Stimulated activated CD4-positive, alpha-beta T cell treated with anti-CD3 and anti-CD28 coated beads, Interleukin-1b, Interleukin-23, amount 100 ng/mL, for 1 hour (primary cell): ENCODE measurements at places on chromosomes 6 and 20.

DNA sequence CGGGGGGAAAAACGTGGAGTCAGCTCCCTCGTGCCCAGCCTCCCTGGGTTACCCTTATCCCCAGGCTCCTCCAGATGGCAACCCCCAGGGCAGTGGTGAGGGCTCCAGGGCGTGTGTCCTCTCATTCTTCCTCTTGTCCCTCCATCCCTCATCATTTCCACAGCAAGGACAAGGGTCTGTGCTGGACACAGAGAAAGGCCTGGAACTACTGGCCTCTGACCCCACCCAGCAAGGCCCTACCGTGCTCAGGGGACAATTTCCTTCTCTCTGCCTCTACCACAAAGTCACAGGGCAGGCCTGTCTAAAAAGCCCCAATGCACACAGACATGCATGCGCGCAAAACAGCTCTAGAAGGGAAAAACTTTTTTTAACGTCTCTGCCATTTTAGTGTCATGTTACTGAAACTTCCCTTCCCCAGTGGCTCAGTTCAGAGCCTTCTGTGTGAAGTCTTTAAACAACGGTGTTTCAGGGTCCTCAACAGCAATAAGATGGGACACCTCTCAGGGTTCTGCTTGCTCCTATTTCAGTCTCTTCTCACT lies 1.1 kb upstream of the SLC35B2 start:
- no peak for DNase-seq

DNA sequence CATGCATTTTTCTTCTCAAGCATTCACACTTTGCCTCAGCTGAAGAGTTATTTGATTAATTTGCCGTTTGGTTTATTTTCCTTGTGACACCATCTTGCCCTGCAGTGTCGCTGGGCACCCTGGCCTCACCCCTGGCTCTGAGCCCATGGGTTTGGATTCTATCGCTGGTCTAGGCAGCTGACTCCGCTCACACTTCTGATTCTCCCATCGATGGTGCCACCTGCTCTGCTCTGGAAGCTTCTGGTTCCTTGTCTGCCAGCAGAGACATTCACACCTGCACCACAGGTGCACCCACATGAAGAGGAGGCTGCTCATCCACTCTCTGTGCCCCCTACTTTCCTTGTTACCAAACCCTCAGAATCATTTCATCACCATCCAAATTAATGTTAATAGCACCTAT lies 291.6 kb upstream of the CDH4 start:
- DNase-seq: no peak

- DNase-seq: no peak
Measured at GRCh38 chr6:144804246-144804790, 519.2 kb downstream of the UTRN start.

- no peak for DNase-seq
Measured at GRCh38 chr6:161637658-161638057, 363.8 kb upstream of the AGPAT4 start.

- DNase-seq: no peak
Measured at GRCh38 chr20:52683761-52684160, 288.4 kb upstream of the TSHZ2 start.

GRCh38 chr6:135798751-135799515 lies 52.6 kb upstream of the PDE7B start:
- DNase-seq: no peak

- DNase-seq: no peak
Measured at GRCh38 chr6:147156218-147156617, 48.0 kb upstream of the STXBP5 start.

DNA sequence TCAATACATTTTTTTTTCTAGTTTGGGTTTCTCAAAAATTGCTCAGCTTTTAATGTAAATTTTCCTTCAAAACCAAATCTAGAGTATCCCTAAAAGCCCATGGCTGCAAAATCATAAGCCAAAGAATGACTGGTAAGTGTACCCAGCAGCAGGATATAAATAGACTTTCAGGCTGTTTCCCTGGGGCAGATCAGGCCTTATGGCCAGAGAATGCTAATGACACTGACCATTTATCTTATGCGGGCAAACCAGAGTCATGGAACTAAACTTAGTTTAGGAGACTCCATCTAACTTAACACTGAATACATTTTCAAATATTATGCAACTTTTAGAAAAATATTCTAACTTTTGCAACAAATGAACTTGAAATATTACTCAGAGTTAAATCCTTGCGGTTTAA lies 7.4 kb downstream of the OSER1 start:
- DNase-seq: no peak

DNA sequence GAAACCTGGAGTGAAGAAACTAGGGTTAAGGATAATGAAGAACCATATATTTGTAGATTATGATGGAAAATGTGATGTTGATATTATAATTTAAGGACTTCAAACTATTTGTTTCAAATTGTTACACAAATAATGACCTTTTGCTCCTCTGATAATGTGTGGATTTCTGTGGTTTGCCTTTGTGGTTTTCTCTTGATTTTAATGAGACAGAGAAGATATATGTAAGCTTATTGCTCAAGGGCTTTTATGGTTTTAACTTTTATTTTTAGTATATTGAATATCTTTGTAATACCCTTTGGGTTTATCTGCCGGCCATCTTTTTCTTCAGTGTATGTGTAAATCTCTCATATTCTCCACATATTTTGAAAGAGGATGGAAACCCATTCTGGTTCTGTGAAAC lies 362.3 kb downstream of the RIMS1 start:
- DNase-seq: no peak

DNA sequence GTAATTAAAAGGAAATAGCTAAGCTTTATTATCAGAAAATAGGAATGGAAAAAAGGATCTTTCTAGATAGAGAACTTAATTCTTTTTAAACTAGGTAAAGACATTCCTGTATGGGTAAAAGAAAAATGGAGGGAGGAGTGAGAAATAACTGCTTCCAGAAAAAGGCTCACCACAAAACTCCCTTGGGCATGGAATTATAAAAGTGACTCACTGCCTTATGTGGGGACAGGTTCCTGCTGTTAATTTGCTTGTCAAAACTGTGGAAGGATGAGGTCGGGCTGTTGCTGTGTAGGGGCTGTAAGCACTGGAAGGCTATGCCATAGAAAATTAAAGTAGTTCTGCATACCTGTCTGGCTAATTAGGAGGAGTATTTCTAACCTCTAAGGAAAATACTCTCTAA lies 158.7 kb downstream of the UBE3D start:
- no peak for DNase-seq

DNA sequence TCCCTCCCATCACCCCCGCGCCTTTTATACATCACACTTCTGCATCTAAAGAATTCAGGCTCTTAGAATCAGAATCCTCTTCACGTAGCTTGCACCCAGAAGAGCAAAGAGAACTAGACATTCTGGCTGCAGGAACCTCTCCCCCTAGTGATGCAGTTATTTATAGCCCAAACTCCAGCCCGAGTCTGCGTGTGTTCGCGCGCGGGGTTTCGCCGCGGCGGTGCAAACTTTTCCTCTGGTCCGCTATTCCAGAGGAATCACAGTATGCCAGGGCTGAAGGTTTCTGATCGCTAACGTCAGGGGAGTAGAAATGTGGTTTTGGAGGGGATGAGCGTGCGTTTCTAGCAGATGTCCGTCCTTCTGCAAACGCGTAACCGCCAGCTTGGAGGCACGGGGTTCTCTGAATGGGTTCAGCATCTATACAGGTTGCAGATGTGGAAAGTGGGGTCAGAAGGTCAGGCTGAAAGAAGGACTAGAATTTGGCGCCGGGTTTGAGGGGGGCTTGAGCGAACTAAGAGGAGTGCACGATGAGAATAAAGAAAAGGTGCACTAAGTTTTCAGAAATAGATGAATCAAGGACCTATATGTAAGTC lies 1.8 kb downstream of the EPHA7 start:
- no peak for DNase-seq

DNA sequence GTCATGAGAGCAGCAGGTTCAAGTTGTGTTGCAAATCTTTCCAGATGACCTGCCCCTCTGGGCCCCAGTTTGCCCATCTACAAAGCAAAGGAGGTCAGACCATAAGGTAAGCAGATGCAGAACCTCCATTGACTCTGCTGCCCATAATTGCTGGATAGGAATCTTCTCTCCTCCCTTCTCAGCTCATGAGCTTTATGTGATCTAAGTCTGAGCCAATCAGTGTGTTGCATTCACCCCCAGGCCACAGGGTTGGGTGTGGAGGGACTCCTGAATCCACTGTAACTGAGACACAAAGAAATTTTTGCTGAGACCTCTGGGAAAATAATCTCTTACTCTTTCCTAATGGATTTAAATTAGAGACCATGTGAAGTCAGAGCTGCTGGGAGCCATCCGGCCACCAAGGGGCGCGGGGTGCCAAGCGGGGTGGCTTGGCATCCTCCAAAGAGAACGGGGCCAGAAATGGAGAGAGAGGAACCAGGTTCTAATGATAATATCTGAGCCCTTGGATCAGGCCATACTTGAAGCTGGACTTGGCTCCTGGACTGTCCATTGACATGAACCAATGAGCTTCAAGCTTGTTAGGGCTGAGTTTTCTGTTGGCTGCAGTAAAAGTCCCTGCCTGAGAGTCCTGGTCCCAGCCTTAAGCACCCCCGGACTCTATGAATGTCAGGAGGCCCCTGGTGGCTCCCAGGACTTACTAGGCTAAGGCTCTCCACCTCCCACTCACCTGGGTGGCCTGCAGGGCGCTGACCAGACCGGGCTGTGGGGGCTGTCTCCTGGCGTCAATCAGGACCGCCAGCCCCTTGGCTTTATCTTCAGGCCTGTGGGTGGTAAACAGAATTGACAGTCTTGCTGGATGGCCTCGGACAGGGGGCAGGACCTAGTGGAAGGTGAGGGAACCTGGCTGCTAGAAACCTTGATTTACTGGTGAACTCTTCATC lies 32.8 kb downstream of the KIAA1755 start:
- DNase-seq: no peak

GRCh38 chr6:140874066-140874465 lies 1258.7 kb upstream of the GJE1 start:
- DNase-seq: no peak

DNA sequence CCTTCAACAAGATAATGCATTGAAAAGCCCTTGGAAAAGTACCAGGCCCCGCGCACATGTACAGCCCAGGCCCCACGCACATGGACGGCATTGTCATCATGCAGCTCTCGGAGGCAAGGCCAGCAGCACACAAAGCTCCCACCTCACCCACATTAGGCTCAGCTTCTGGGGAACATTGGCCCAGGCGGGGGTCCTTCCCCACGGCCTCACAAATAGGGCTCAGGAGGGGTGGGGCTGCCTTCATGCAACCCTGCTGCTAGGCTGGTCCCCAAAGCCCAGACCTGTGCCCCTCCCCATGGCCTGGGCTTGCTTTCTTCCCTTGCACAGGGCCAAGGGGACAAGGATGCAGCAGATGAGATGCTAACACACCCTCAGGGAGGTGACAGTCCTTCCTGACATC lies 26.7 kb downstream of the NPEPL1 start:
- DNase-seq: no peak

DNA sequence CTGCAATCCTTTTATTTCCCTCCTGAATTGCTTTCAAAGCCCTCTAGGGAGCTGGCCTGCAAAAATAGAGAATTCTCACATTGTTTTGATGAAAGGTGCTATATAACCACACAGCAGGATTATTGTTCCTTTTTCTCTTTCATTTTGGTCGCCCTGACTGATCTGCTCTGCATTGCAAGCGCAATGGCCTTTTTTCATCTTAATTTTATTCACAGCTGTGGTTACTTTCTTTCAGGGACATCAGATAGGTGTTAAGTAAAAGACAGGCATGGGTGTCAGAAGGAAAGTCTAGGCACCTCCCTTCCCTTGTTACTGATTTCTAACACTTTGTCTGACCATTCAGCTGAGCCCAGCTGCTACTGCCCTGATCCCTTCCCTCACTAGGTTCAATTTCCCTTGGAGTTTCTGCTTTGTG lies 850.5 kb upstream of the MAP3K7 start:
- DNase-seq: no peak

GRCh38 chr6:111129013-111129412 lies 41.7 kb downstream of the SLC16A10 start:
- DNase-seq: no peak

GRCh38 chr6:131490441-131490840 lies 82.6 kb upstream of the ARG1 start:
- no peak for DNase-seq

GRCh38 chr6:148887181-148887580 lies 140.4 kb downstream of the UST start:
- no peak for DNase-seq

- DNase-seq: no peak
Measured at GRCh38 chr20:55586610-55587009, 418.7 kb downstream of the CBLN4 start.

- no peak for DNase-seq
Measured at GRCh38 chr20:39778847-39779604, 816.9 kb downstream of the DHX35 start.

DNA sequence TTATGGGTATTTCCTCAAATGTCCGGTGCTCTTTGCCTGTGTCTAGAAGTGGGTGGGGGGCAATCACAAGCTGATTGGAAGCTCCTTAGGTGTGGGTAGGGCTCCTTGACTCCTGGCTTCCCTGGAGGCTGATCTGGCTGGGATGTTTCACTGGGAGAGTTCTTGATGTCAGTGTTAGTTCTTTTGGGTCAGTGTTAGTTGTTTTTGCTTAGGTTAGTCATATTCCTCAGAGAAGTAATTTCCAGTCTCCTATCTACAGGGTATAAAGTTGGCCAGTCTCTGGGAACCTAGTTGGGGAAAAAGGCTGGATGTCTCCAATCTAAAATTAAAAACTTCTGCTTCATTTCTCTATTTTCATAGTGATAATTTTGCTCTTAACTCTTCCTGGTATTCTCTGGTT lies 23.6 kb downstream of the CDC5L start:
- no peak for DNase-seq

- DNase-seq: no peak
Measured at GRCh38 chr6:119325559-119326265, 23.8 kb downstream of the MAN1A1 start.

DNA sequence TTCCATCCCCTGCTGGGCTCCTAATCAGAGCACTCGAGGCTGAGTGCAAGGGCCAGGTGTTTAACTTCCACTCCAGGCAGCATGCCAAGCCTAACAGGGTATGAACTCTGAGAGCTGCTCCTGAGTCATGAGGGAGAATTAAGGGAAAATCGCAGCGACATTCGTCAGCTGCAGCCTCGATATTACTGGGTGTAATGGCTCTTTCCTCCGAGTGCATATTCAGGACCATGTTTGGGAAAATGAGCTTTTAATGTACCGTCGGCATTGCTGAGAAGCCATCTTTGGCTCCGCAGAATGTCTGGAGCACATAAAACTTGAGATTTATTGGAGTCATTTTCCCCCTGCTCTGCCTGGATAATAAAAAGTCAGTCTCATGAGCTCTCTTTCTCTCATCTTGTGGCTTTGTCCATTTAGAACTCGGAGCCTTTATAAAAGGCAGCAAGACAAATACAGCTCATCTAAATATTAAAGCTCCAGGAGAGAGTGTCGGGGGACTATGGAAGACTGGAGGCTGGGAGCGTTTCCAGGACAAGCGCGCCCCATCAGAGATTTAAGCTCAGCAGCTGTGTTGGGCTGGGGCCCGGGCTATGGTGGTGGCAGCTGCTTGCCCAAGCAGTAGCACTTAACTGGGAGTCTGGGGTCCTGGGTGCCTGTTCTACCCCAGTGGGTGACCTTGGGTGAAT lies 103.7 kb downstream of the TOX2 start:
- no peak for DNase-seq

- no peak for DNase-seq
Measured at GRCh38 chr6:158640519-158640918, 4.0 kb downstream of the DYNLT1 start.

GRCh38 chr6:90251295-90251992 lies 45.2 kb downstream of the BACH2 start:
- DNase-seq: no peak
